Ureter (tissue), 1 donor: ENCODE measurements at places on chromosomes 1 and 21. TPM values are rescaled to one million over a fixed set of nuclear protein-coding genes. Genes with fewer than 3 reads are reported as not detected.

NPPB gene
- total RNA-seq = not detected

C1QTNF12 gene
- 3.4 TPM for total RNA-seq

S100A3 gene
- 6.5 TPM for total RNA-seq

OPN3 gene
- total RNA-seq = 6.5 TPM

CSRP1 gene
- 545 TPM for total RNA-seq

SPATA6 gene
- 42.9 TPM for total RNA-seq

DNA sequence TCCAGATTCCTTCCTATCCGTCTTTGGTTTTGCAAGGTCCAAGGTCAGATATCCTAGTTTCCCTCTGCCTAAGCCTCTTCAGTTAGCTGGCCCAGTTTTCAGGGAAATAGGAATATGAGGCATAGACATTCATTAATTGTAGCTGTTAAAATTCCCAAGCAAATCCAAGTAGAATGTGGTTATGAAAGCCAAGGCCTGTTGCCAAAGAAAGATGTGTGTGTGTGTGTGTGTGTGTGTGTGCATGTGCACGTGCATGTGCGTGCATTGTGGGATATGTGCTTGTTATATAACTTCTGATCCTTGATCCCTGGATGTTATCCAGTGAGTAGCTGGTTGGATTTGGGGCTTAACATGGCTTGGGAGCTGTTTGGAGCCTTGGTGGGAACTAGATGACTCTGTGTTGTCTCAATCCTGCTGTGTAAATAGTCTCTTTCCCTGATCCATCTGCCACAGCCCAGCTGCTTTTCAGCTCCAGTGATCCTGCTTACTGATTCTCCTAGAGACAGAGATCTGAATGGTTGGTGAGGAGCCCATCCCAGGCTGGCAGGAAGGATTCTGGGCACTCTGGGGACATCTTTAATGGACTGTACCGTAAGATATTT lies 70.6 kb upstream of the GCLM start:
- no peak for DNase-seq

DNA sequence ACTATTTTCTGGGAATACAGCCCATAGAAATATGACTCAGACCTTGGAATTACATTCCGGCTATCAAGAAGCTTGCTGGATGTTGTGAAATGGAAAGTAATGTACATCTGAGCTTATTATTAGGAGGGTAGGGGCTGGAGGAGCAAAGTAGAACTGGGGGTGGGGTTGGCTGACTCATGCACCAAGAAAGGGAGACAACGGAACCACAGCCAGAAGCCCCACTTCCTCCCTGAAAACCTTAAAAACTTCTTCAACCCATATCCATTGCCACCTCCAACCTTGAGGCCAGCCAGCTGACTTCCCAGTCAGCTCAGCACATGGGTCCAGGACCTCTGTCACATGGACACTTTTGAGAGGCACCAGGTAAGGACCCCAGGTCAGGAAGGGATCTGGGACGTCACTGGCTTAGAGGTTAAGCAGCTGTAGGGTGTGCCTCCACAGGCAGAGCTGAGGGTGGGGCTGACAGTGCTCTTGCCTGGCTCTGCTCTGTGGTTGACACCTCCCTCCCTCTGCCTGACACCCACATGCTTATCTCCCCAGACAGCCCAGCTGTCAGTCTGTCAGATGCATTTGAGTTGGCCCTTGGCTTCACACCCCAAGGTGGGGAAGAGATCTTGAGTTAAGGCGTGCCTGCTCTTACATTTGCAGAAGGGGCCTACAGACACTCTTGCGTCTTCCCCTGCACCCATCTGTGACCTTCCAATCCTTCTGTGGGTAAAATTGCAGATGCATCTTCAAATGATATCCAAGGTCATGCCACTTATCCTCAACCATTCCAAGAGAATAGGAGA lies 5.7 kb upstream of the ZNF683 start:
- no peak for DNase-seq

GRCh38 chr21:28932717-28933116 lies 60.0 kb downstream of the LTN1 start:
- no peak for DNase-seq
